ENCODE measurements at places on chromosomes 6 and 20.

DNA sequence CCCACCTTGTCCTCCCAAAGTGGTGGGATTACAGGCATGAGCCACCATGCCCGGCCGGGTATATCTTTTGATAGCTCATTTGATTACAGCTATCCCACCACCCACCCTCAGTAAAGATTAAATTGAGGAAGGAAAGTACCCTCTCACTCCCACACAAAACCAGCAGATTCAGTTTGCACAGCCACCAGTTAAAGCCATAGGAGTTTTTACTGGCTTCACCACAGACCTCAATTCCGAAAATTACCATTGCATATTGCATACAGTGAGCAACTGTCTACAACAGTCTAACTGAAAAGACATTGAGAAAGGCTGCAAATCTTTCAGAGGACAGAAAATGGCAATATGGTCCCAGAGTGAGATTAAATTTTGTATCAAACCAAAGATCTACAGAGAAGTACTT lies 34.9 kb downstream of the ESF1 start:
- DNase-seq = no peak

DNA sequence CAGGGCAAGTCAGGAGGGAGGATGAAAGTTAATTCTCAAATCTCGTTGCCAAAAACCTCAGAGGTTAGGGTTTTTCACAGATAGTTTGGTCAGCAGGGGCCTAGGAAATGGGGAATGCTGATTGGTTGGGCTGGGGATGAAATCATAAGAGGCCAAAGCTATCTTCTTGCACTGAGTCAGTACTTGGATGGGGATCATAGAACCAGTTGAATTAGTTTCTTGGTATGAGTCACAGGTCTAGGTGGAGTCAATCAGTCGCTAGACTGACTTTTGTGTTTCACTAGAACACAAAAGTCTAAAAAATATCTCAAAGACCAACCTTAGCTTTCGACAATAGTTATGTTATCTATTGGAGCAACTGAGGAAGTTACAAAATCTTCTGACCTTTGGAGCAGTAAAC lies 368.5 kb downstream of the TBC1D32 start:
- DNase-seq = no peak

GRCh38 chr6:42503894-42504293 lies 52.2 kb upstream of the TRERF1 start:
- DNase-seq = no peak

GRCh38 chr6:73636048-73636447 lies 17.7 kb downstream of the SLC17A5 start:
- no peak for DNase-seq

DNA sequence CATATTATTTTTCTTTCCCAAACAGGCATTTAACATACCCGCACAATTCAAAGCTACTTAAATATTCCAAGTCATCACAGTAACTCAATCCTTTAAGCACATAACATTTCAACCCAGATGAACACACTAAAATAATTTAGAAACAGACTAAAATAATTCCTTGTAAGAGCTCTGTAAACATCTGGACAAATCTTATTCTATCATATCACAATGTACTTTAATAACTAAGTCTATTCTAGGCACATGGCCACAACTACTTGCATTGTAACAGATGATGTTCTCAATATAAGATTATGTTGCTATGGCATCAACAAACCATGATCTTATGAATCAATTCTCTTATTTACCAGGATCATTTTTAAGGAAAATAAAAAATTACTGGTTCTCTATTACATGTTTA lies 123.2 kb upstream of the THEMIS start:
- DNase-seq = no peak

GRCh38 chr20:47925593-47925992 lies 140.3 kb upstream of the SULF2 start:
- DNase-seq = no peak

- DNase-seq = no peak
These were observed 81.7 kb downstream of the TOX2 start for GRCh38 chr20:43996240-43996930.

GRCh38 chr6:13327691-13328075 lies 654 bp downstream of the TBC1D7 start:
- no peak for DNase-seq

GRCh38 chr6:7080311-7080710 lies 27.4 kb upstream of the RREB1 start:
- DNase-seq = no peak

DNA sequence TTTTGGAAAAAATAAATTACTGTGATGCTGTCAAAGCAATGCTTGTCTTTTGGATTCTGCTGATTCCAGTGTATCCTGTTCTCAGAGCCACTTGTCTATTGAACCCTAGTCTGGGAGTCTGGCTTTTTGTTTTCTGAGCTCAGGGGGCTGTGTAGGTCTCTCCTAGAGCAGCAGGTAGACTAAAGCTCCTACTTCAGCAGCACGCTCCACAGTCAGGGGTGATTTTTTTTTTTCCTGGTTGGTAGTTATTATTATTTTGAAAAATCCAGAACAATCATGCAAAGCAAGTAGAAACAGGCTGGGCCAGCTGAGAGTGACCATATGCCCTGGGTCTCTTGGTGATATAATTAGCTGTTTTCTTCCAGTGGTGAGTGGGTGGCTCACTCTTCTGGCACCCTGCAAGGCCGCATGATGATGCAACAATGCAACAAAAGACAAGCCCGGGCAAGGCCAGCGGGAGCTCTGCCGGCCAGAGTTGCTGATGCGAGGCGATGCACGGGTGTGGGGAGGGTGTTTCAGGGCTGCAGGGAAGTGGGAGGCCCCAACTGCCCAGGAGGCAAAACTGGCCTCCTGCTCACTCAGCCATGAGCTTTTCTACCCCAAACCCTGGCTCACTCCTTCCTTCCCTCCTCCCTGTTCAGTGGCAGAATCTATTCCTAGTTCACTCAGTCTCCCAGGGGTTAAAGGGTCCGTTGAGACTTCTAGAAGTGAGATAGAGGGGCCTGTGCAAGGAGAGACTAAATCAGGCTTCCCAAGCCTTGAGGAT lies 11.5 kb upstream of the CDKN1A start:
- DNase-seq = peak; percentile 89

DNA sequence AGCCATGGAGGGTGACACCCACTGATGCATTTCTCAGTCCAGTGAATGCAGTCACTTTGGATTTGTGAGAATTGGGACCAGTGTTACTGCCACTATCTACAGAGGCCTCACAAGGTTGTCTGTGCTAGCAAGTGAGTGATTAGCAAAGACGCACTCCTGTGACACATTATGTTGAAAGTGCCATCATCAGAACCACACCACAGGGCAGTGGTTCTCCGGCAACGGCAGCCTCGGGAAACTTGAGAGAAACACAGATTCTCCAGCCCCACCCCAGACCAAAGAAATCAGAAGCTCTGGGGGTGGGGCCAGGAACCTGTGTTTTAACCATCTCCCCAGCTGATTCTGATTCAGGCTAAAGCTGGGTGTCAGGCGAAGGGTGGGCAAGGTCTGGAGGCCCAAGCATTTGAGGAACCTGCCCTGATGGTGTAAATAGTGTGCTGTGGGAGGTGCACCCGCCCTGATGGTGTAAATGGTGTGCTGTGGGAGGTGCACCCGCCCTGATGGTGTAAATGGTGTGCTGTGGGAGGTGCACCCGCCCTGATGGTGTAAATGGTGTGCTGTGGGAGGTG lies 39.9 kb downstream of the TMEM242 start:
- no peak for DNase-seq

DNA sequence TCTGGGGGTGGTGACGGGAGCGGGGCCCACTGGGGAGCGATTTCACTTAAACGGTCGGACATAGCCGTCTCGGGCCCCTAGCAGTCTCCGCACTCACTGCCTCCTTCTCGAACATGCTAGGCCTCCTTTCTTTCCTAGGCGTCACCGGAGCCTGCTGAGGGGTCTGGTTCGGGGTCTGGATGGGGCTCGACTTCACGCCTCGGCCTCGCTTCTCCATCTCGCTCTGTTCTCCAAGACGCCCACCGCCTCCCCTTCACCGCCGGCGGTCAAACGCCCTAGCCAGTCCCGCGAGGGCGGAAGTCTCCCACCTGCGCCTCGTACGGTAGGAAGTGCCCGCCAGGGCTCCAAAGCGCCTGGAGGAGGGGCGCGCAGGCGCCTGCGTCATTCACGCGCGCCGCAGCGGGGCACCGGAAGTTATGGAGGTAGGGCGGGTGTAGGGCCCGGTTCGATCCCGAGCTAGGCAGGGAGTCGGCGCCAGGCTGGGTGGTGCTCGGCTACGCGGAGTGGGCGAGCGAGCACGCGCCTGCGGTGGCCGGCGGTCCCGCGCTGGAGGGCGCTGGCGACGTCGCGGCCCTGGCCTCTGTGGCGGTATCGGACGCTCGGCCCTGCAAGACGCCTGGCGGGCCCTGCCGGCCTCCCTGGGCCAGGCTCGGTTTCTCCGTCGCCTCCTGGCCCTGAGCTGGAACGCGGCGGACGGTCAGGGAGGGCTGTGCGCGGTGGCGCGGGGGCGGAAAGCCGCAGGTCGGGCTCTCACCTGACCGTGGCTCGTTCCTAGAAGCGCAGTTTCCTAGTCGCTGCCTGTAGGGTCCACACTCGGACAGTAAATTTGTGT lies at the start of the genes DYNLT2 and ERMARD:
Gene DYNLT2 (minus strand): TSS at position 331 of the 832 bp plus-strand sequence. CDS start 114 bp downstream, at position 217.
Gene ERMARD (plus strand): TSS at position 381 of the 832 bp plus-strand sequence. CDS start 36 bp downstream, at position 417.
- DNase-seq = peak; percentile 93

- DNase-seq = no peak
These were observed 96.4 kb downstream of the BANF2 start for GRCh38 chr20:17796091-17796563.

GRCh38 chr20:60491051-60491581 lies 532.9 kb downstream of the CDH26 start:
- DNase-seq = no peak

- no peak for DNase-seq
These were observed 137.0 kb upstream of the HEY2 start for GRCh38 chr6:125612345-125612846.

GRCh38 chr6:35298625-35299140 lies 1.1 kb downstream of the DEF6 start:
- no peak for DNase-seq

DNA sequence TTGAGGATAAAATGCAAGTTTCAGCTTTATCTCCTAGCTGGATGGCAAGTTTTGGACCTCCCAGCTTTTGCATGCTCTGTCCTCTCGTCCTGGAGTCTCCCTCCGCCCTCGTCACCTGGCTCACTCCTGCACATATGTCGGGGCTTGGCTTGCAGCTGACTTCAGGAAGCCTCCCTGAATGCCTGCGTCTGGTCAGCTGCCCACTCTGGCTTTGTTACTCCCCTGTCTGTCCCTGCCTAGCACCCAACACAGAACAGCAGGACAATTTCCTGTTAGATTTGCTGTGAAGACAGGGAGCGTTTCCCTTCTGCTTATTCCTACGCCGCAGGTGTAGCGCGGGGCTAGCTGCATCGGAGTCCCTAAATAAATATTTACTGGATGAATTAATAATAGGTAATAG lies 5.4 kb downstream of the JPH2 start:
- DNase-seq = no peak

DNA sequence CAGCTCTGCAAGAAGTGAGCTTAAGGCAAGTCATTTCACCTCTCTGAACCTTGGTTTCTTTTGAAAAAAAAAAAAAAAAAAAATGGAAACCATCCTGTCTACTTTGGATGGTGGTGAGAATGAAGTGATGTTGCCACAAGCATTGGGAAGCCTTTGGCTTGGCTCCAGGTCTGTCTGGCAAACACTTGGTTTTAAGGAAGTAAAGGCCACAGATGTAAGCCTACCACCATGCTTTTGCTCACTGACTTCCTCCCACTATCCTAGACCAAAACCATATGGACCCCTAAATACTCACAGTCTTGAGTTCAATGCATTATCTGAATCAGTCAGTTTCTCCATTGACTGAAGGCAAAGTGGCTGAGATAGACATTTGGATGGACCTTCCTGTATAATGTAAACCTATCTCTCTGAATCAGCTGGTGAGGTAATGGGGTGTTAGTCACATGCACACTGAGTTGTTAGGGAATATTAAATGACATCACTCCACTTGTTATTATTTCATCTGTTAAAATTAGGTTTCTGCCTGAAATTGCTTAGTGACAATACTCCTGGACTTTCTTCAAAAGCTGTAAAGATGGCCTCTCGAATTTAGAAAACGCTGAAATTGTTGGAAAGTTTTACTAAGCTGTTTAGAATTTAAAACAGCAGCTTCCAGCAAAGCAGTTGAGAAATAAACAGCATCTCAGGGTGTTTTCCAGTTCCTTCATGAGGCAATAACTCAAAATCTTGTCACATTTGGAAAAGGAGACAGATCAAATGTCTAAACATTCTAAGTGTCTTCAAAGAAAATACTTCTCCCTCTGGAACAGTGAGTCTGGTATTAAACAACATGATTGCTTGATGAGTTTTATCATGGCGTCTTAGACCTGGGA lies 833.5 kb downstream of the DHX35 start:
- no peak for DNase-seq

DNA sequence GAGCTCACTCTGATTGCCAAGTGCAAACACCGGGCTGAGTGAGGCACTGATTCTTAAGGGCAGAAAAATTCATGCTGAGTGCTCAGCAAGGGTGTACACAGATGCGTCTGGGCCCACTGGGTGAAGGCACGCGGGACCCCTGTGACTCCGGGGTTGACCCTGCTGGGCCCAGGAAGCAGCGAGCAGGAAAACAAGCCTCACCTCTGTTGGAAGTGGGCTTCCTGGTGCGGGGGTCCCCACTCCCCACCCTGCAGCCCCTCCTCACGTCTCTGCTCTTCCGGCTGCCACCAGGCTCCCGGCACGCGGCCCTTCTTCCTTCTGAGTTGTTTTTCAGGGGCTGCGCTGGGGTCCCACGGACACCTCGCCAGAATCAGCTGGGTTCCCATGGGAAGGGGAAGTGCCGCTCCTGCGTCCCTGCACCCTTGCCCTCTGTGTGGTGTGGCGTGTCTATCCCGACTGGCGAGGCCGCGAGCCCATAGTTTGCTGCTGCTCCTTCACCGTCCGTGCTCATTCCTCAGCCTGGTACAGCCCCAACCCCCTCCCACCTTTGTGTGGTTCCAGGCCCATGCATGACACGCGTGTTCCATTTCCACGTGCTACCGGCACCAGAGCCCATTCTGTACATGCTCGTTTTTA lies 80.6 kb upstream of the BHLHE23 start:
- no peak for DNase-seq

DNA sequence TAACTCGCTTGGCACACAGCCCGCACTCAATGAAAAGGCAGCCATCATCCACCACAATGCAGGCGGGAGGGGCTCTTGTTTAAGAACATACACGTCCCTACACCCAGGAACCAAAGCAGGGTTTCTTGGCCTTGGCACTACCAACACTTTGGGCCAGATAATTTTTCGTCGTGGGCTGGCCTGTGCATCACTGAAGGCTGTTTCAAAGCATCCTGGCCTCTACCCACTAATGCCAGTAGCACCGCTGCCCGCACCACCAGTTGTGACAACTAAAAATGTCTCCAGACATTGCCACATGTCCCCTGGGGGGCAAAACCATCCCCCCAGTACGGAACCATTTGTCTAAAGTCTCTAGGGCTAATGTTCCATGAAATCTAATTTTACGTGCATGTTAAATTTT lies 13.0 kb downstream of the UQCC2 start:
- no peak for DNase-seq

Measured in ACHN (cell line).